ENCODE measurements at places on chromosomes 13 and 19.
A peak's percentile ranks its signal among the peaks of the same experiment; 100 is the strongest.

GRCh38 chr13:98877936-98878335 is 99.9 kb downstream of the DOCK9 start:
- peaks cover 22% of the 10 kb centered on the region for H3K4me1 ChIP-seq
- DNase-seq: no peak
- H3K36me3 ChIP-seq: peaks cover 70% of the 10 kb centered on the region
- H3K27ac ChIP-seq: no peak overlapping the region

GRCh38 chr19:2701361-2702169 is 929 bp downstream of the GNG7 start:
- H3K27ac ChIP-seq: no peak overlapping the region
- H3K36me3 ChIP-seq: no peaks in the 10 kb centered on the region
- H3K4me3 ChIP-seq: peak overlapping the region; percentile 54

GRCh38 chr13:113001241-113002140 is 32.5 kb downstream of the MCF2L start:
- H3K36me3 ChIP-seq: peaks cover 6% of the 10 kb centered on the region
- no peak for DNase-seq
- H3K4me3 ChIP-seq: no peak overlapping the region
- peaks cover 2% of the 10 kb centered on the region for H3K27me3 ChIP-seq
- no peak overlapping the region for H3K27ac ChIP-seq
- peaks cover 5% of the 10 kb centered on the region for H3K4me1 ChIP-seq

DNA sequence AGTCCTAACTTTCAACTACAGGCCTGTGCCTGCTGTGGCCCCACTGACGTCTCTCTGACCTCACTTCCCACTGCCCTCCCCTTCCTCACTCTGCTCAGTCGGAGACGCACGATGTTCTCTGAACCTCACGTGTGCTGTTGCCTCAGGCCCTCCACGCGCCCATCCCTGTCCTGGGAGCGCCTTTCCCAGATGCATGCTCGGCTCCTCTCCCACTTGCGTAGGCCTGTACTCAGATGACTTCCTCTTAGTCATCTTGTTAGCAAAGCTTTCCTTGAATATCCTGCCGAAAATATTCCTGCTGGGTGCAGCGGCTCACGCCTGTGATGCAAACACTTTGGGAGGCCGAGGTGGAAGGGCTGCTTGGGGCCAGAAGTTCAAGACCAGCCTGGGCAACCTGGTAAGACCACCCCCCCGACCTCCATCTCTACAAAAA is 9.3 kb upstream of the SYT5 start:
- DNase-seq: no peak
- H3K4me1 ChIP-seq: no peaks in the 10 kb centered on the region
- peaks cover 11% of the 10 kb centered on the region for H3K27me3 ChIP-seq

DNA sequence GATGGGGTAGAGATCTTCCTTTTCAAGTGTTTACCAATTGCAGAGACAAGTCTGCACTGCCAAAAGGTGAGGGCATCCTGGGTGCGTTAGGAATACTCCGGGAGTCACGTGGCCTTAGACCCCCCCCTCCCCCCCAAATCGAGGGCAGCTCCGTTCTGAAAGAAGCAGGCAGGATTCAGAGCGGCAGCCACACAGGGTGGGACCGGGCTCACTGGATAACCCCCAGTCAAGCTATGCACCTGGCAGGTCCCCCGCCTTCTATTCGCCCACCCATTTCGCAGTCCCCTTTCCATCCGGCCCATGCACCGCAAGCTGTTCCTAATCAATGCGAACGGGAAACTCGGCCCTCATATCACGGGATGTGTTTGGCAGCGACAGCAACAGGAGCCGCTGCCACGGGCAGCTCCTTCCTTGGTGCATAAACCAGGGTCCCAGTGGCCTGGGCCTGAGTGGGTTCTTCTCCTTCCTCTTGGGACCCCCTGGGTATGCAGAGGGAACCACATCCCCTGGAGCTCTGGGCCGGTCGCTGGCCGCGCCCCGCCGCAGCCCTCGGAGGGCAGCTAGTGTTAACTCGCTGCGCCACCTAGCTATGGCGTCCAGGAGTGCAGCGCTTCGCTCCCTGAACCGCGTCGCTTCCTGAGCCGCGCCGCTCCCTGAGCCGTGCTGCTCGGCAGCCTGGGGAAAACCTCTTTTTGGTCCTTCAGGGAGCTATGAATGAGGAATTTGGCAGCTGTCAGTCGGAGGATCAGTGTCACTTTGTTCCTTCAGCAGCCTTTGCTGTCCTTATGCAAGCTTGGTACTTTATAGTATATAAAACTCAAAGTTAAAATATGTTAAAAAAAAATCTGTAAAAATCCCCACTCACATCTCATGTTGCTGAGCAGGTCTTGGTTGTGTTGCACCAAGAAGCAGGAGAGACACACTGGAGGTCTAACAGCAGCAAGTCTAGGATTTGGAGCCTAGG is 41.4 kb downstream of the LYL1 start:
- H3K27ac ChIP-seq: no peak overlapping the region
- no peaks in the 10 kb centered on the region for H3K36me3 ChIP-seq
- peaks cover 10% of the 10 kb centered on the region for H3K27me3 ChIP-seq
- peak; percentile 85 for DNase-seq
- H3K4me3 ChIP-seq: peak overlapping the region; percentile 70

- H3K4me3 ChIP-seq: no peak overlapping the region
- no peak overlapping the region for H3K27ac ChIP-seq
- peaks cover 31% of the 10 kb centered on the region for H3K27me3 ChIP-seq
Measured at GRCh38 chr13:110322126-110322827, 15.2 kb downstream of the COL4A2 start.

Measured in activated CD4-positive, alpha-beta memory T cell treated with anti-CD3 and anti-CD28 coated beads for 36 hours (primary cell).